Astrocyte (in vitro differentiated cells and primary cell): ENCODE measurements at places on chromosomes 6 and 20.
A peak's percentile ranks its signal among the peaks of the same experiment; 100 is the strongest.

DNA sequence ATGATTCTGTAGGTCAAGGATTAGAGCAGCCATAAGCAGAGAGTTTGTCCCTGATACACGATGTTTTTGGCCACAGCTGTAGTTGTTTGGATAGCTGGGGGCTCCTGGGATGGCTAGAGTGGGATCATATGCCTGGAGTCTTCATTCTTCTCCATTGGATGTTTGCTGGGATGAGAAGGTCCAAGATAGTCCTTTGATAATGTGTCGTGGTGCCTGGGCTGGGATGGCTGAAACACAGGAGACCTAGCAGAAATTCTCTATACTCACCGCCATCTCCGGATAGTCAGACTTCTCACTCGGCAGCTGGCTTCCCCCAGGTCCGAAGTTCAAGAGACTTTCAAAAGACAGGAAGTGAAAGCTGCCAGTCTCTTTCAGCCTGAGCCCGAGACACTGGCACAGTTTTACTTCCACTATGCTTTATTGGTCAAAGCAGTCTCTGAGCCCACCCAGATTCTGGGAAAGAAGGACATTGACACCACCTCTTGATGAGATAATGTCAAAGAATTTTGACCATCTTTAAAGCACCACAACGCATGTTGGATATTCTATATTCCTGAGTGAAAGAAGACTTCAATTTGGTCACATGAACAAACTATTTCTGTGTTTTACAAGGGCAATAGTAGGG is 16.0 kb downstream of the MARCKS start:
- no peak for DNase-seq

DNA sequence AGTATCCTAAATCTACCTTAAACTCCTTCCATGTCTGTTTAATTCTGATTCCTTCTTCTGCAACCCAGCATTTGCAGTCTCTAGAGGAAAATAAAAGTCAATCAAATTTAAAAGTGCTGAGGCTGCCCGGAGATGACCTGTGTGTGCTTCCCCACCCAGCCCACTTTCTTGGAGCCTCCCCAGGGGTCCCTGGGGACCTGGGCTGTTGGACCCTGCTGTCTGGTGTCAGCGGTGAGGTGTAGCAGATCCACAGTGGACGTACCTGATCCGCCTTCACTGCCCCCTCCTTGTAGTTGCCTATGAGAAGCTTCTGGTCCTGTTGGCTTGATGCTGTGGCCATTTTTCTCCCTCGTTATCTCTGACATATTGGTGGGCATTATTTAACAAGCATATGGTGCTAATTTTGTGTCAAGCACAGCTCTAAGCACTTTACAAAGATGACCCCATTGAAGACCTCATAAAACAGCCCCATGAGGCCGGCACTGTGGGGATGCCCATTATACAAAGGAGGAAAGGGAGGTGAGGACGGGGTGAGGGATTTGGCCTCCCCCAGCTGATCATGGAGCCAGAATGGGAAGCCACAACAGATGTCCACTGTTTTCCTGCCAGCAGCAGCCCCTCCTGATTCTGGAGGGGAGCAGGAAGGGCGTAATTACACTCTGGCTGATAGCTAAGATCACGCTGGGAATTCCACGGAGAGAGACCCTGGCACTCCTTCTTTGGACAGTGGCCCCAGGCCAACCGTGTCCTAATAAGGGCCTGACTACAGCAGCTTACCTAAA is 628.2 kb downstream of the CDH26 start:
- no peak for DNase-seq

GRCh38 chr20:11375966-11376365 is 541.7 kb upstream of the BTBD3 start:
- no peak for DNase-seq

GRCh38 chr6:36724514-36725390 is 27.1 kb downstream of the RAB44 start:
- peak; percentile 27 for DNase-seq

DNA sequence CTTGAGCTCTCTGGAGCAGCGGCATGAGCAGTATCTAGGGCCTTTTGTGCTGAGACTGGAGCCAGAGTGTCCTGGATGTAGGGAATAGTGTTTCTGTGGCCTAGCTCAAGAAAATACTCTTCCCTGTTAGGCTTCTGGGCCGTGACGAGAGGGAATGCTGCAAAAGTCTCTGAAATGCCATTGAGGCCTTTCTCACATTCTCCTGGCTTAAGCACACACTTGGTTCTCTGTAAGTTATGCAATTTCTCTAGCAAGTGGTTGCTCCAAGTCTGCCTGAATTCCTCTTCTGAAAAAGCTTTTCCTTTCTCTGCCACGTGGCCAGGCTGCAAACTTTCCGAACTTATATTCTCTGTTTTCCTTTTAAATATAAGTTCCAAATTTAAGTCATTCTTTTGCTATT is 744.4 kb downstream of the GRIK2 start:
- DNase-seq = no peak

GRCh38 chr6:20709451-20709850 is 175.2 kb downstream of the CDKAL1 start:
- DNase-seq = no peak

DNA sequence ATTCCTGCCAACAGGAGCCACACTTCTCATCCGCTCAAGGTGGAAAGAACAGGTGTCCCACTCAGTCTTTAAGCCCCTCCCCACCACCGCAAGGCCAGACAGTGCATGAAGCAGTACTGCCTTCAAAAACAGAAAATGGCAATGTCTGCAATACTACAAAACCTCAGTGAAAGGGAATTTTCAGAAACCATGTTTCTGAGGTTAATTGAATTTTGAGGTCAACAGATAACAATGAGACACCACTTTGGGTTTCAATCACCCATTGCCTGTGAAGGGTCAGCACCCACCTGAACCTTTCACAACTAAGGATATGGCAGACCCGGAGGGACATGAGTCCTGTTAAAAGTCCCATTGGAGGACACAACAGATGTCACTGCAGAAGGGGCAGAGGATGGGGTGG is 13.0 kb downstream of the ZC3H12D start:
- DNase-seq = no peak

DNA sequence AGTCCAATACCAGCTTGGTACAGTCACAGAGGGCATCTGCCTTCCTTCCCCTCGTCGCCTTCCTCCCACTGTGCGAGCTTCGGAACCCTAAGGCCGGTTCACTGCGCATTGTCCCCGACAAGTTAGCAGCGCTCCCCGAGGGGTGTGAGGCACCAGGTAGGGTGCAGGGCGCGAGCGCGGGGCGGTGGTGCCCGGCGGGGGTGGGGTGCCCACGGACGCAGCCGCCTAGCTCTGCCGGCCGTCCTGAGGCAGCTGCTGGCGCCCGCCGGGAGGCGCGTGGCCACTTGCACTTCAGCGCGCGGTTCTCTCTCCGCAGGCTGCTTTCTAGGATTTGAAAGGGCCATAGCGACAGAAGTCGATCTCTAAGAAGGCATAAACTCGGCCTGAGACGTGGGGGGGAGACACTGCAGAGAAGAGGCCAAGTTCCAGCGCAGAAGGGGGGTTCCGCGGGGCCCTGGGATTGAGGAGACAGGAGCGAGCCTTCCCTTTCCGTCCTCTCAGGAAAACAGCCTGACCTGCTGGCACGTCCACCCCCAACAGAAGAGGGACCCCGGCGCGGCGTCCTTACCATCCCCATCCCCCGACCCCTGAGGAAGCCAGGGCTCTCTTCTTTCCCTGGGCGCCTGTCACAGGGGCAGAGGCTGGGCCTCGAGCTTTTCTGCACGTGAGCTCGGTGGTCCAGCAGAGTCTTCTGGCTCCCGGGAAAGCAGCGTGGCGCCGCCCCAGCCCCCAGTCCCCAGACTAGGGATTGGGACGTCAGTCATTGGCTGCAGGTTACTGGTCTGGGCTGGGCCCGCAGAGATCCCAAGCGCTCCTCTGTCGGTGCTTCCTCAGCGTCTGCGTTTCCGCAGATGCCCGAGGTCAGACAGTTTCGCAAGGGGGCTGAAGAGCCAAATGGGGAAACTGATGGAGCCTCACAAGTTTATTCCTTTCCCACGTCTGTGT is 15.6 kb upstream of the PRDM13 start:
- no peak for DNase-seq

DNA sequence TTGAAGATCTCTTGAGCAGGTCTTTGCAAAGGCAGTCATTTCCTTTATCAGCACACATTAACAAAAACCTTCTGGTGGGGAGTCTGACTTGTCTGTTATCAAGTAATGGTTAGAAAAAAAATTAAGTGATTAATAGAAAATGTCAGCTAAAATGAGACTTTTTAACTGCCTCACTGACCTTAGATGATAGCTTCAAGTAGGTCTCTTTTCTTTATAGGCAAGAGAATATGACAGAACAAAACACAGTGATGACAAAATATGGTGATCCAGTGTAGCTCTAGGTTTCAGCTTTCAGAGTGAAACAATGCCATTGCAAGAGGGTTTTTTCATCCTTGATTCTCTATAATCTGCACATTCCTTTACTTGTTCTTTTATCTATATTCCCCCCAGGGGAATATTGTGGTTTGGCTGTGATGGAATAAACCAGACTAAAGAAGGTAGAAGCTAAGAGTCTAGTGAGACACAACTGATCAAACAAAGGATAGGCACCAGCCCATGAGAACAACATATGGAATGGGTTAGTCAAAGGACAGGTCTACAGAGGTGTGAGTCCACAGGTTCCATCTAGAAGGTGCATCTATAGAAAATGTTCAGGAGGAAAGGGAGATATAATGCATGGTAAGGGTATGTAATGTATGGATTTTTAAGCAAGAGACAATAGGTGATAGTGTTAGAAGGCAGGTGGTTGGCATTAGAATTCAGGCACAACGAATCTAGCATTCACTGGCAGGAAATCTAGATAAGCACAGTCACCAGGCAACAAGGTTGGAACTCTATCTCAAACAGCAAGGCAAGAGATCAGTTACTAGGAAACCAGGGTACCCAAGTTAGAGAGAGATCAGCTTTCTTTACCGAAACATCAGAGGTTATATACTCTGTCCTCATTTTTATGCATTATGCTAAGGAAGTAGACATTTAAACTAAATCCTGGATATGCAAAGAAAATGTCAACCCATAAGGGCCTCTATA is 228.9 kb upstream of the SMLR1 start:
- DNase-seq = peak; percentile 63

GRCh38 chr6:111114087-111114443 is 26.8 kb downstream of the SLC16A10 start:
- no peak for DNase-seq

GRCh38 chr6:103002282-103002681 is 1608.8 kb downstream of the GRIK2 start:
- no peak for DNase-seq

- peak; percentile 92 for DNase-seq
Measured at GRCh38 chr20:45817376-45818194, 5.1 kb downstream of the UBE2C start.

- peak; percentile 84 for DNase-seq
Measured at GRCh38 chr6:30981942-30982772, 1.4 kb upstream of the MUC21 start.

DNA sequence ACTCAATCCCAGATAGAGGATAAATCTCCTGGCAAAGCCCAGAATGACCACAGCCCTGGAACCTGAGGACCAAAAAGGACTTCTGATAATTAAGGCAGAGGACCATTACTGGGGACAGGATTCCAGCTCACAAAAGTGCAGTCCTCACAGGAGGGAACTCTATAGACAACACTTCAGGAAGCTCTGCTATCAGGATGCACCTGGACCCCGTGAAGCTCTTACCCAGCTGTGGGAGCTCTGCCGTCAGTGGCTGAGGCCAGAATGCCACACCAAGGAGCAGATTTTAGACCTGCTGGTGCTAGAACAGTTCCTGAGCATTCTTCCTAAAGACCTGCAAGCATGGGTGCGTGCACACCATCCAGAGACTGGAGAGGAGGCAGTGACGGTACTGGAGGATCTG is 992 bp downstream of the ZSCAN16 start:
- DNase-seq = no peak

DNA sequence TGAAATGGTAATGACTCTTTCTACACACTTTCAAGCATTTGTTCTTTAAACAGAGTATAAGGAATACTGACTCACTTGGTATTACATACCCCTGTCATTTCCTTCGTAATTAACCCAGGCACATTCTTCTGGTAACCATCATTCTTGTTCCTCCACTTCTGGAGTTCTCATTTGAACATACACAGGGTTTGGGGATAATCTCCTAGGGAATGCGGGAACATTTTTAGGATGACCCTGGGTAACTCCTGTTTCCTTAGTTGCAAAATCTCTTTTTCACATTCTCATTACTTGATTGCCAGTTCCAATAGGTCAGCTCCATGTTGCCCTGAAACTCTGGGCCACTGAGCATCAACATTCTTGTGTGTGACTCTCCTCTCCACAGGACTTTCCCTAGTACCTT is 51.5 kb upstream of the E2F3 start:
- DNase-seq = peak; percentile 10

DNA sequence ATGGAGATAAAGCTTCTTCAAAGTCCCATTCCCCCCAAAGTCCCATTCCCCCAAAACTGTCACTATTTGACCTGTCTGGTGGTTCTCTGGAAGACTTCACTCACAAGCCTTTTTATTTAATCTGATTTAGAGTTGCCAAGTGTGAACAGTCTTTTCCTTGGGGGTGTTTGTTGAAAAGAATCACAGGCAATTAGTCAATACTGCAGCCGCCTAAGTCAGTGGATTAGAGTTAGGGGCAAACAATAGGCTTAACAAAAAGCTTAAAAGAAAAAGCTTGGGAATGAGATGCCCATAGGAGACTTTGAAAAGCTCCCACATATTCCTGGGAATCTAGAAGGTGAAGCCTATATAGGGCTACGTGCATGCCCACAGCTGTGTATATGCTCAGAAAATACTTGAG is 8.0 kb upstream of the RIPOR2 start:
- DNase-seq = no peak

DNA sequence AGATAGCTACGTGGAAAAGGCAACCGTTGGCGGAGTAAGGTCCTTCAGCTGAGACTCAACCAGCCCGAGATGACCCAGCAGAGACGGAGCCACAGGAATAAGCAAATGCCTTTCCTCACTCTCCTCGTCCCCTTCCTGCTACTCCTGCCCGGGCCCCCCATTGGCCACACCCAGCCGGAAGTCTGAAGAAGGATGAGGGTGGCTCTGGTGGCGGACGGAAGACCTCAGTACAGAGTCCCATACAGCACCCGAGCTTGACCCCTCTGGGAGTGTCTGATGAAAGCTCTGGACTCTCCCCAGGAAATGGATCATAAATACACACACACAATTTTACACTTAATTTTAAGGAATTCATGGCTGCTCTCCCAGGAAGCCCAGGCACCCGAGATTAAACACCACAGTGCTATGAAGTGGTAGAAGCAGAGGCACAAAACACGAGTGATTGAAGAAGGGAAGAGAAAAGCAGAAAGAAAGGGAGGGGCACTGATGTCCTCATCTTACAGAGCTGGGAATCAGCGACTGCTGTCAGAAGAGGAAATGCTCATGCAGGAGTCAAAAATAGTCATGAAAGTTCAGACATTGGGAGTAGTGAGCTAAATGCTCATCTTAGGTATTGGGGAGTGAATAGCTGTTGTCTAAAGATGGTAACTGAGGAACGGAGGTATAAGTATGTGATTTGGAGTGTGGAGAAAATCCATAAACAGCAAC is 125.6 kb downstream of the BANF2 start:
- DNase-seq = no peak

- DNase-seq = no peak
Measured at GRCh38 chr6:71766796-71767195, 119.6 kb upstream of the RIMS1 start.

- no peak for DNase-seq
Measured at GRCh38 chr20:37866051-37866450, 36.9 kb upstream of the VSTM2L start.
